Fibroblast of mammary gland (primary cell): ENCODE measurements at places on chromosomes 5 and 9.
A peak's percentile ranks its signal among the peaks of the same experiment; 100 is the strongest.

GRCh38 chr9:2616692-2617377 is 4.8 kb upstream of the VLDLR start:
- no peak for DNase-seq

- no peak for DNase-seq
Observed at GRCh38 chr5:151632941-151633340, 41.8 kb upstream of the FAT2 start.

DNA sequence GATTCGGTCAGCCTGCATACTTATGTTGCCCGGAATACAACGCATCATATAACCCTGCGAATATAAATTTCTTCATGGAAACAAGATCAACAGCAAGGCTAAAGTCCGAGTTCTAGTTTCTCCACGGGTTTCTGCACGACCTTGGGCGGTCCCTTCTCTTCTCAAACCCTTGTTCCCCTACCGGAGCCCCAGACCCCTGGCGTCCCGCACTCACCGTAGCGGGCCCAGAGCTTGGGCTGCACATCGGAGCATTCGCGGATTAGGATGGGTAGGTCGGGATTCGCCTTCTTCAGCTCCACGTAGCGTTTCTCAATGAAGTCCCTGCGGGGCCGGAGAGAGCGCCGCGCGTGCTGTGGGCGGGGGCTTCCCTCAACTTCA is 399 bp downstream of the NDUFA2 start:
- DNase-seq = no peak

DNA sequence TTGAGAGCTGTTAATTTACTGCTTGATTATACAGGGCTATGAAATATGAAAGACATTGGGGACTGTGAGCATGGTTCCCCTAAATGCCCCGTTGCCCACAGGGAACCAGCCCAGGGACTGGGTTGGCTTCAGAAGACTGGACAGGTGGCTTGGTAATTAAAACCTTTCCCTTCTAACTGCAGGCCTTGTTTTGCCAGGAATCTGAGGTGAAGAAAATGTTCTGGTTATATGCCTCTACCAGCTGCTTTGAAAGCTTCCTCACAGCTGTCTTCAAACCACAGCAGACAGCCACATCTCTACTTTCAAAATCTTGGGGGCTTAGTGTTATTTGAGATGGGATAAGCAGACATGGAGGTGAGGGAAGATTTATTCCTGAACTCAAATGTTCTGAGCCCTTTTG is 153.3 kb upstream of the SPRY4 start:
- DNase-seq = no peak

DNA sequence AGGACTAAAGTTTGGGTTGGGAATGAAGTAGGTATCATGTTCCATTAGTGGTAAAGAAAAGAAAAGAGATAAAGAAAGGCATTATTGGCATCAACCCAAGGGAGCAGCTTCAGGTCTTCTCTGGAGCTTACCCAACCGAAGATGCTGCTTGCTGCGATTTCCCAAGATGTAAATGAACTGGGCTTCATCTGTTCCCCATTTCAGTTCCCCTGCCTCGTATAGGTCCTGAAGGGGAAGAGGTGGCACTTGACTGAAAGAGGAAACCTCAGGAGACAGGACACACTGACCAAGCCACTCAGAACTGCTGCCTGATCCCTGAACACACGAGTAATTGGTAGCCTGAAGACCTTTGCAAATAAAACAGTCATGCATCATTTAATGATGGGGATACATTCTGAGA is 24.6 kb downstream of the ANXA6 start:
- no peak for DNase-seq

GRCh38 chr9:76619197-76619596 is 145.0 kb upstream of the PCA3 start:
- no peak for DNase-seq

DNA sequence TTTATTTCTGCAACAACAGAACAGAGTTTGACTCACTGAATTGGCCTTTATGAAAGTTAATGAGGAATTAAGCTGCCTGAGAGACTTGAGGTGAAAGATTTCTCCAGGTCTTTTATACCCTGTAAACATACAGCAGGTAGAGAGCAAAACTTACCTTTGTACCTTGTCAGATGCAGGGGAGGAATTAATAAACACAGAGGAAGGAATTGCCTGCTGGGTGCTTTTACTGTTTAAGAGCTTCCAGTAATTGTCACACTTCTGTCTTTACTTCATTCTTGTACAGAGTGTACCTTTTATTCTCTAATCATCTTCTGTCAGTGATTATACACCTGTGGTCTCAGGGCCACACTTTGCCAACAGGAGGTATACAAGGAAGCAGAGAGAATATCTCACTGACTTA is 94.0 kb upstream of the GRIN3A start:
- DNase-seq = no peak

DNA sequence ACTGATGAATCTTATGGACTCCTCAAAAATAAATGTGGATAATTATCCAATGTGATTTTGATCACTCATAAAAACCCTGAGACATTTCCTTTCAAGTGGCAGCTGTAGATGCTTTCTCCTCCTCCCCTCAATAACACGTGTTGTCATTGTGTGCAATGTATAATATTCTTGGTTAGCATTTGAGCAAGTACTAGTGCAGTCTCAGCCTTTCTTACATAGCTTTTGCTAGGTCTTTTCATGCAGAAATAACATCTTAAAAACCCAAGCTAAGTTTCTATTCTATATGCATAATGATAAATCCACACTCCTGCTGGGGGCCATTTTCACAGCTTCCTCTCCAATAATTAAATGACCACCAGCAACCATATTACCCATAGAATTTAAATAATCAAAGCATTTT is 1835.2 kb upstream of the NUDT12 start:
- DNase-seq = no peak

GRCh38 chr9:94029932-94030317 is 54.3 kb upstream of the PTPDC1 start:
- DNase-seq = peak; percentile 12

GRCh38 chr5:78803941-78804340 is 155.4 kb upstream of the LHFPL2 start:
- DNase-seq = no peak

- no peak for DNase-seq
Observed at GRCh38 chr9:68643901-68644809, 60.9 kb upstream of the PIP5K1B start.

GRCh38 chr9:3468421-3469205 is 57.2 kb downstream of the RFX3 start:
- no peak for DNase-seq

DNA sequence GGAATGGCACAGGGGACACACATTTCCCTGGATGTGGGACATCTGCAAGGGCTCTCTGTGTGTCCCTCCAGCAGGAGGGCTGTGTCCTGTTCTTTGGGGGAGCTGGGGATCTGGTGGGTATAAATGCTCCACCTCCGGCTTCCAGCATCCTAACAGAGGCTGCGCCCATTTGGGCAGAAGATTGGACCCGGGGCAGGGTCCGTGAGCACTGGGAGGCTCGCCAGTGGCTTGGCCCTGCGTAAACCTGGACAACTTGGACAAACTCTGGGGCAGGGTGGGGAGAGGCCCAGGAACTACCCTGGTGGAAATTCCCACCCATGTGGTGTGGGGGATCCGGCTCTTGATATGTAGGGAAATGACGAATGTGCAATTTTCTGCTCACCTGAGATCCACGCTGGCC is 80.9 kb downstream of the GADD45G start:
- DNase-seq = no peak

GRCh38 chr5:68476854-68477253 is 261.3 kb downstream of the PIK3R1 start:
- DNase-seq = no peak

GRCh38 chr5:73142035-73142434 is 21.7 kb downstream of the TMEM171 start:
- DNase-seq = no peak

DNA sequence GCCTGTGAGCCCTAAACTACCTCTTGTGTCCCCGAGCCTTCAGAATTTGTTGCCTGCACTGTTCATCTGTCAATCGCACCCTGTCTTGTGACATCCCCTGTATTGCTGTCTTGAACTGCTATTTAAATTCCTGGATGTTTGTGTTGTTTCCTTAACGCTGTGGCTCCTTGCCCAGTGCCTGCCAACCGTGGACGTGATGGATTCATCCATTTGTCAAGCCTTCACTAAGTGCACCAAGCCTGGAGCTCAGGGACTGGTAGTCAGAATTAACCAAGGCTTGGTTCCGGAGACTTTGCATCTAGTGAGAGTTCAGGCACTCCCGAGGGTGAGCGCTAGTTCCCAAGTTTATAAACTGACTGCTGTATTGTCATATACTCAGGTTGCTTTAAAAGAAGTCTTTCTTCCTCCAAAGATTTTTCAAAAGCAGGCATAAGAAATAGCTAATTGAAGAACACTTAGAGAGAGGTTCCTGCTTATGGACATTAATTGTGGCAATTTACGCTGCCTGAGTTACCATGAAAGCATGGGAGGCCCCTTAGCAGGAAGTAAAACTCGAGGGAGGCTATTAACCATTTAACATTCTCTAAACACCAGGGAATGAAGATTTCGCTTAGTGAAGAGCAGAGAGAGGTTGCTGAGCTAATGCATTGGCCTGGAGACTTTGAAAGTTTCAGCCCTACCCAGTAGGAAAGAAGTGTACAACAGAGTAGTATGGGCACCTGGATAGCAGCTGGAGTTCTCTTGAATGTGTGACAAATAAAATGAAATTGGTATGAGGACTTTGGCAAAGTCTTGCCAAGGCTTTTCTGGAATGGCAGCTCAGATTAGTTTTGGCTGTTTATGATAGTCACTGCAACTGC is 29.0 kb downstream of the RGS3 start:
- peak; percentile 26 for DNase-seq

GRCh38 chr9:75644649-75645048 is 245.8 kb upstream of the PCSK5 start:
- no peak for DNase-seq

GRCh38 chr9:122418016-122418415 is 47.2 kb downstream of the PTGS1 start:
- no peak for DNase-seq

DNA sequence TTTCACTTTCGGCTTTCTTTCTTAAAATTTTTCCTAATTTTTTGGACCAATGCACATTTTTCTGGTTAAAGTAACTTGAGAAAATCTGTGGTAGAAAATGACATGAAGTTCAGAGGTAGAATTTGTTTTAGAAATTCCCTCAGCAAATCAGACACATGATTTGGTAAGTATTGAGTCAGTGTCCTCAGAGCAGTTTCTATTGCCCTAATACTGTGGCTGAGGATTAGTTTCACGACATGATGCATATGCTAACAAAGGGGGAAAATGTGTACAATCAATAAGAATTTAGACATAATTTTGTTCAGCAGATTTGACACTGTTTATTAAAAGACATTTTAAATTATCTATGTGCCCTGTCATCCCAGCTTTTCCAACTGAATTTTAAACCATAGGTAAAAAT is 56.2 kb upstream of the GCNT4 start:
- DNase-seq = no peak

GRCh38 chr5:132411304-132412013 is 41.9 kb downstream of the SLC22A5 start:
- no peak for DNase-seq

GRCh38 chr9:17121264-17121663 is 13.6 kb upstream of the CNTLN start:
- DNase-seq = no peak

DNA sequence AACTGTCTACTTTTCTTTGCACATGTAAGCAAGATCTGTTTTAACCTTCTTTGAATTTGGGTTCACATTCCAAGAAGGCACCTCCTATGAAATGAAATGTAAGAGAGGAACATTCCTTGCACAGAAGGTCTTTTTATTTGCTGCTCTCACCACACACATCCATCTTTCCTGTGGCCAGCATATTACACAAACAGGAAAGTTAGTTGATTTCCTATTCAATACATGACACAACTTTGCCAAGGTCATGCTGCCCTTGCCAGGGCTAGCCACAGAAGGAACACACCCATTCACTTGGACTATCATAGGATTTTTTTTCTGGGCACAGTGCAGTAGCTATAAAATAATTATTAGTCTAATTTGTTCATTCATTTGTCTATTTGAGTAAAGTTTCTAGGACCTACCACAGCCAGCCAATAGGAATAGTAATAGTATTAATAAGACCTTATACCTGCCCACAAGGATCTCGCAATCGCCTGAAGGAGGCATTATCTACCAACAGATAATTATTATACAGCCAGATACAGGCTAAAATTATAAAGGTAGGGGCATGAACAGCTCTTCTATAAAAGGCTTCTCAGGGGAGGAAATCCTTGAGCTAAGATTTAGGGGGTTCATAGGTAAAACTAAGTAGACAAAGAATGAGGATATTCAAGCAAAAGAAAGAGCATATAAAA is 78.1 kb upstream of the NREP start:
- DNase-seq = peak; percentile 31

- DNase-seq = peak; percentile 99
Observed at GRCh38 chr5:169350759-169351240, 49.9 kb upstream of the SLIT3 start.

DNA sequence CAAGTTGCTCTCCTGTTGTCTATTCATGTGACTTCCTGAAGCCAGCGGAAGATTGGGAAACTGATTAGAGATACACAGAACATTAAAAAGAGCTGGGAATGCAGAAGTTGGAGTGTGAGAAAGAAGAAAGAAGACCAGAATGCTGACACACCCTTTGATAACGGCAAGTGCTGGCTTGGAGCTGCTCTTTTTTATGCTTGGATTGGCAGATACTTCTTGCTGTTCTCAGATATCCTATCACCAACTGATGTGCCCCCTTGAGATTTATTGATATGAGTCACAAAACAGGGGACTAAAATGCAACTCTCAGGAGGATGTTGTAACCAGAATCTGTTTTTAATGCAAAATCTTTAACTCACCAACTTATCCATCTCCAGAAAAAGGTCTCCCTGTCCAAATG is 56.0 kb upstream of the ASTN2 start:
- no peak for DNase-seq

- DNase-seq = no peak
Observed at GRCh38 chr5:96489532-96489931, 56.5 kb upstream of the PCSK1 start.

DNA sequence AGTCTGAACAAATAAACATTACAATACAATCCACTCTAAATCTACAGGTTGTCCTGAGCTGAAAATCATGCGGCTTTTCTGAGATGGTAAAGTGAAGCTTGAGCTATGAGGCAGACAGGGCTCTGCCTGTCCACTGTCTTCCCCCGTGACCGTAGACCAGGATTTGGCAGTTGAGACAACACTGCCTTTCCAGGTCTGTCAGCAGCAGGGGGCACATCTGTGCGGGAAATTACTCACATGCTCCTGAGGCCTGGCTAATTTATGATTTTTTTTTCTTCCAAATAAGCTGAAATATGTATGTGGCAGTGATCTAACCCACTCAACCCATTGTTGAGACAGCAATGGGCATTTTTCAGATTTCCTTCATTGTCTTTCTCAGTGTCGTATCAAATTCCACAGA is 307.9 kb downstream of the FBXL7 start:
- DNase-seq = peak; percentile 70

DNA sequence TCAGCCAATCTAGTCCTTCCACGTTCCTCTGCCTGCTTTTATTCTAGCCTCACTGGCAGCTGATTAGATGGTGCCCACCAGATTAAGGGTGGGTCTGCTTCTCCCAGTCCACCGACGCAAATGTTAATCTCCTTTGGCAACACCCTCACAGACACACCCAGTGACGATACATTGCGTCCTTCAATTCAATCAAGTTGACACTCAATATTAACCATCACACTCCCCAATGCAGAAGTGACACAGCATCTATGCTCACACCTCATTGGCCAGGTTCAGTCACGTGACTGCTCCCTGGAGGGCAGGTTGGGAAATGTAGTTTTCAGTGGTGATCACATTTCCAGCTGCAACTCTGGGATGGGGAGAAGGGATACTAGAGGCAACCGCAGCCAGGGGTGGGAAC is 13.0 kb downstream of the SUSD3 start:
- peak; percentile 72 for DNase-seq
